ENCODE measurements at places on chromosomes 4 and X.

DNA sequence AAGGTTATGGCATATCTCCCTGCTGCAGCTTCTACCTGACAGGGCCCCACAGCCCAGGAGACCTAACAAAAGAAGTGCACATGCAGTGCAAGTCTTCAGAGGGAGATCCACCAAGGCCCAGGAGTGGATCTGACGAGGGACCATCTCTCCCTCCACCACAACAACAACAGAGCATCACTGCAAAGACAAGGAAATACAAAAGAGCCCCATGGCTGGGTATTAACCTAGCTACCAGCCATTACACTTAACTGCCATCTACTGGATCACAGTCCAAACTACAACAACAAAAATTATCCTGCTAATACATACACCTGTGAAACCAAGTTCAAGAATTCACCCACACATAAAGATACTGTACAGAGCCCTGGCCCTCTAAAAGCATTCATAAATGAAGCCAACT, 280.2 kb upstream of the SLC7A11 start:
- no peaks in the 10 kb centered on the region for H3K36me3 ChIP-seq
- no peak overlapping the region for H3K27ac ChIP-seq
- no peaks in the 10 kb centered on the region for H3K4me1 ChIP-seq
- no peak overlapping the region for H3K4me3 ChIP-seq
- no peaks in the 10 kb centered on the region for H3K27me3 ChIP-seq

DNA sequence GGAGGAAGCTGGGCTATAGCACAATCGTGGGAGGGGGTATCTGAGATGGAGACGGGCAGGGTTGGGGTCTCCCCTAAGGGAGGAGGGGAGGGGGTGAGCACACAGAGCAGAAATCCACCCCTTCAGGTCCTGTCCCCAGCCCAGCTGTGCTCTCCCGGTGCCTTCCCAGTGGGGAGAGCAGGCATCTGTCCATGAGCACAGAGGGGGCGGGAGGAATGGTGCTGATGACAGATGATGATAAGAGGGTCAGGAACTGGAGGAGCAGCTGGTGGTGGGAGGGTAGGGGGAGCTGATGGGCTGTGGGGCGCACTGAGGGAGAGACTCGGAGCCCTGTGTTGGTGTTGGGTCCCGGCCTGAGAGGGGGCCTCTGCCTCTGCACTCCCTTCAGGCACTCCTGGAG, 8.6 kb downstream of the ATP2B3 start:
- H3K4me3 ChIP-seq = no peak overlapping the region
- no peak for DNase-seq
- H3K36me3 ChIP-seq = no peaks in the 10 kb centered on the region
- no peak overlapping the region for H3K27ac ChIP-seq
- no peaks in the 10 kb centered on the region for H3K4me1 ChIP-seq

GRCh38 chr4:5143940-5144339, 92.7 kb downstream of the STK32B start:
- no peak overlapping the region for H3K4me3 ChIP-seq
- no peaks in the 10 kb centered on the region for H3K36me3 ChIP-seq
- H3K27me3 ChIP-seq = peaks cover 25% of the 10 kb centered on the region

DNA sequence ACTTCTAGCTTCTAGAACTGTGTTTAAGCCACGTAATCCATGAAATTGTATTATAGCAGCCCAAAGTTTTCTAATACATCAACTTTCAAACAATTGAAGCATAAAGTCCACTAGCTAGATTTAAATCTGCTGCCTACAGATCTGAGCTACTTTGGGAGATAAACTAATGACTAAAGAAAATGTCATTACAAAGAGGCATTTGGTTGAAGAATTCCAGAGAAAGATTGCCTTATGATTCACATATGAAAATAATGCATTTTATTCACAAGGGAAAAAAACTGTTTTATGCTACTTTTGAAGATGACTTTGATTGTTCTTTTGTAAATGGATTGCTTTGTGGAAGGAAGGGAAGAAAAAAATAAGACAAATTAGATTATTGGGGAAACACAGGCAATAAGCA, 124.1 kb upstream of the SLIT2 start:
- no peaks in the 10 kb centered on the region for H3K27me3 ChIP-seq
- H3K27ac ChIP-seq = no peak overlapping the region
- no peak overlapping the region for H3K4me3 ChIP-seq
